ENCODE measurements at places on chromosomes 5 and 9. TPM values are rescaled to one million over a fixed set of nuclear protein-coding genes. Genes with fewer than 3 reads are reported as not detected.

Gene RLN2
- total RNA-seq = 5.1 TPM

Gene DRD1
- not detected for total RNA-seq

Gene PCDHGB3
- not detected for total RNA-seq

Gene GFI1B
- total RNA-seq = not detected

Gene CD72
- 11.5 TPM for total RNA-seq

DNA sequence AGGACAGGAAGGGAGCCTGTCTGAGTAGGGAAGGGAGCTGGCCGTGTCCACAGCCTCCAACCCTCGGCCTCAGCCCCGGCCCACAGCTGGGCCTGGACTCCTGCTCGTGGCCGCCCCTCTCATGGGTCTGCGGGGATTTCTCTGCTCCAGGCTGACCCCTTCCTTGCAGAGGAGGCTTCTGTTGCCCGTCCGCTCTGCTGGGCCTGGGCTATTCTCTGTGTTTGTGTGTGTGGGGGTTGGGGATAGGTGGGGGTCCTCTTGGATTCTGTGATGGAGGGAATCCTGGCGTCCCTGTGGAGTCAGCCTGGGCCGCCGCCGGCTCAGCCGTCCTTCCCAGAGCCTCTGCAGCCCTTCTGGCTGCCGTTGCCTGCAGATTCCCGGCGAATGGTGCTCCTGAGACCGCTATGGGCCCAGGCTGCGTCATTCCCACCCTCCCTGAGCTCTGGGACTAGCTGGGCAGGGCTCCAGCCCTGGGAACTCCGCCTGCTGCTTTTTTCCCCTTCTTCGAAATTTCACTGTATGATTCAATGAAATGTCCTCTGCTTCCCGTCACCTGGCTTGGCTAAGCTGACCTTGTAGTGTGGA, 64.2 kb downstream of the FGF18 start:
- DNase-seq = no peak

GRCh38 chr5:154098465-154098864, 59.7 kb downstream of the MFAP3 start:
- no peak for DNase-seq

GRCh38 chr9:123490688-123491087, 134.7 kb downstream of the CRB2 start:
- no peak for DNase-seq

- no peak for DNase-seq
These were observed 338.1 kb downstream of the ARL15 start for GRCh38 chr5:53972314-53972713.
